ENCODE measurements at places on chromosomes 16 and 17.

DNA sequence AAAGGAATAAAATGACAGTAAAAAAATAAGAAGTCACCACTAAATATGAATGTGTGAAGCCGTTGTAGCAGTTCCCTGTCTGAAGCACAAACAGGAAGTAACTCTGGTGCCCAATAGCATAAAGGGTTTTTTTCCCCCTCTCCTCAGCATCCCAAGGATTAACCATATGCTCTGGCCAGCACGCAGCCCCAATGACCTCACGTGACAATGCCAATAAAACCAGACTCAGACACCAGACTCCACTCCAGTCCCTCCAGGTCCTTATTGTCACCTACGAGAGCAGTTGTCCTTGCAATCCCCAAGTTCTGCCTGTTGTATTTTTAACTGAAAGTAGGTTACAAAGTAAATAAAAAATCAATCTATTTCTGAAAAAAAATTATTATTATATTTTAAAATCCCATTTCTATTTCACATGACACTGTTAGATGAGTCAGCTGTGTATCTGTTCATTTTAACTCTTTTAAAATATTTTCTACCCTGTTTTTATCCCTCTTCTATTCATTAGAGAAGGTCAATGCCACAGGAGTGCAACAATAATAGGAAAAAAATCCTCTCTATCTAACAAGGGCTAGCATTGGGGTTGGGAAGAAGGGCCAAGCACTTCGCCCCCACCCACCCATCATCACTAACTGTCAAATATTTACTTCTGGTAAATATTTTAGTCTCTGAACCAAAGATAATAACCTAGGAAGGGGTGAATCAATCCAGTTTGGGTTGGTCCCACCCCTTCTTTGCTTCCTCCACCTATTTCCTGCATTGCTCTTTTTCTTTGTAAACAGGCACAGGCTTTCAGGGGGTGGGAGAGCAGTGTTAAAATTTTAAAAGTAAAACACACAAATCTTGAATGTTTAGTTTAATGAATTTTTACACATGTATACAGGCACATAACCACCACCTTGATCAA, 6.6 kb downstream of the PRAC1 start:
- DNase-seq = peak; percentile 54

- DNase-seq = no peak
Observed at GRCh38 chr17:80204626-80205468, 15.3 kb downstream of the SGSH start.

DNA sequence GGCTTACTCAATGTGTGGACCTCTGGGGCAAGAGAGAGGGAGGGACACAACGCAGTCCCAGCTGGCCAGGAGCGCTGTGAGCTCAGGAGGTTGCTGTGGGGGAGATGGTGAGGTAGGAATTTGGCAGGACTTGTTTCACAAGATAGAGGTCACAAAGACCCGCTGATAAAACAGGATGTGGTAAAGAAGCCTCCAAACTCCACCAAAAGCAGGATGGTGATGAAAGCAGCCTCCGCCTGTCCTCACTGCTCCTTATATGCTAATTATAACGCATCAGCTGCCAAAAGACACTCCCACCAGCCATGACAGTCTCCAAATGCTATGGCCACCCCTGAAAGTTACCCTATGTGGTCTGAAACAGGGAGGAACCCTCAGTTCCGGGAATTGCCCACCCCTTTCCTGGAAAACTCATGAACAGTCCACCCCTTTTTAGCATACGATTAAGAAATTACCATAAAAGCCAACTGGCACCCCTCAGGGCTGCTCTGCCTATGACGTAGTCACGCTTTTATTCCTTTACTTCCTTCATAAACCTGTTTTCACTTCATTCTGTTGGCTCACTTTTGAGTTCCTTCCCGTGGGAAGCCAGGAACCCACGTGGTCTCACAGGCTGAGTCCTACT, 5.3 kb upstream of the EIF4A3 start:
- DNase-seq = no peak

DNA sequence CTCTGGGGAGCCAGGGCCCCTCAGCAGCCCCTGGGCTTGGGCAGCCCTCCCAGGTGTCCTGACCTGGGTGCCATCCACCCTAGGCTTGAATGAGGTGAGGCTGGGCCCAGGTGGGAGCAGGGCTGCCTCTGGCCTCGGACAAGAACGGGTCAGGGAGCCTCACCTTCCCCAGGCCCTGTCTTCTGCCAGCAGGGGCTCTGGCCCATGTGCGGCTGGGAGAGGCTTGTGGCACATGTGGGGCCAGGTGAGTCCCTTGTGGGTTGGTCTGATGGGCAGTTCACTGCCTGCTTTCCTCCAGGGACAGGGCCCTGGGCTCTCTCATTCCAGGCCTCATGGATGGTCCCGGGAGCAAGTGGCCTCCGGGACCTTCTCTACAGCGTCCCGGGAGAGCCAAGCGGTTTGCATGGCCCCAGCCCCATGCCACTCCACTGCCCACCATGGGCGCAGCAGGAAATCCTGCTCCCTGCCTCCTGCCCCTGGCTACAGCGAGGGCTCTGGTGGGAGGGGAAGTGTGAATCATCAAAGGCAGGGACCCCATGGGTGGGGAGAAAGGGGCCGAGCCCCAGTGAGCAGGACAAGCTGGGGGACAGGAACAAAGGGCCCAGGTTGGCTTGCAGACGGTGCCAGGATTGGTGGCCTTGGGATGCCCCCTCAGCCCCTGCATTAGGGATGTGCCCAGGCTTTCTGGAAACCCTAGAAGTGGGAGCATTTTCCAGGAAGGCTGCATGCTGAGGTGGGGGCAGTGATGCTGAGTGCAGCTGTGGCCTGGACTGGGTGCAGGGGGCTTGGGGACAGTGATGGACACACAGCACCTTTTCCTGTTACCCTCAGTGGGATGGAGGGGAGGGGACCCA, 12.2 kb downstream of the VASN start:
- no peak for DNase-seq

GRCh38 chr17:77315551-77316190, 174.9 kb downstream of the SEC14L1 start:
- DNase-seq = no peak

Data from NCI-H524 treated with DMSO at 0.1 percent for 48 hours (cell line).